Stimulated activated CD4-positive, alpha-beta T cell treated with anti-CD3 and anti-CD28 coated beads, Interleukin-15, amount 100 ng/mL, for 1 hour (primary cell): ENCODE measurements at places on chromosomes 4 and X.

DNA sequence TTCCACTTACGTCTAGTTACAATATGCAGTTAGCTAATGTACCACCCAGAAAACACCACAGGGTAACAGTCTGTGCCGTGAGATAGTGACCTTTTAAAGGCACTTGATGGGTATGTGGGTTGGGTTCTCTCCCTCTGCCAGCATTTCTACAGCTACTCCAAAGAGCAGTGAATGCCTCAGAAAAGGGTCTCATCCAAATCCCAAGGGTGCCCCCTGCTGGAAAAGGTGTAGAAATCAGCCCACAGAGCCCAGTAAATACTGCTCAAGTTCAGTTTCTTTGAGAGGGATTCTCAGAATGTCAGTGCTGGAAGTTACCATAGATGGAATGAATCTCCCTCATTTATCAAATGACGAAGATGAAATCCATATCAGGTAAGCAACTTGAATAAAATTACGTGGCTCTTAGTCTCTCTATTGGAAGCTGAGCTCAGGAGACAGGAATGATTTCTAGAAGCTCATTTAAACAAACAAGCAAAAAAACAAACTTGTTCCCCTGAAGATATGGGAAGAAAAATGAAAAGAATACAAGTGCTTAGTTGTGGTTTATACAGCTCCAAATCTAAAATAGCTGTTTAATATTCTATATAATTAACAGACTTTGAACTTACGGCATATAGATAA lies 9.5 kb downstream of the RNF175 start:
- DNase-seq, result no peak

GRCh38 chr4:123661080-123661737 lies 264.6 kb downstream of the SPRY1 start:
- no peak for DNase-seq

DNA sequence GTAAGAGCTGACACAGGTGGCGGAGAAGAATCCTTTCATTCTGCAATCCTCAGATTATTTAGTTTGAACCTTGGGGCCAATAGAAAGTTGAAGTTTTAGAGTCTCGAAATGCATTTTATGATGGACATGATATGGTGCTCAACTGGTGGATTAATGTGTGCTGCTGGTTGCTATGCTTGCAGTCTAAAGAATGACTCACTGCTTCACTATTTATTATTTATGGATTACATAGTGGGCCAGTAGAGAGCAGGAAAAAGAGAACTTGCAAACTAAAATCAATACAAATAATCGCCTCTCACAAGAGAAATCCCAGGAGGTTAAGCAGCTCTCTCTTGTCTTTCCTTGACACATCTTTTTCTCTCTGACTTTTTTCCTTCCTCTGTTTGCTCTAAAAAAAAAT lies 2326.8 kb upstream of the AGA start:
- DNase-seq, result no peak

DNA sequence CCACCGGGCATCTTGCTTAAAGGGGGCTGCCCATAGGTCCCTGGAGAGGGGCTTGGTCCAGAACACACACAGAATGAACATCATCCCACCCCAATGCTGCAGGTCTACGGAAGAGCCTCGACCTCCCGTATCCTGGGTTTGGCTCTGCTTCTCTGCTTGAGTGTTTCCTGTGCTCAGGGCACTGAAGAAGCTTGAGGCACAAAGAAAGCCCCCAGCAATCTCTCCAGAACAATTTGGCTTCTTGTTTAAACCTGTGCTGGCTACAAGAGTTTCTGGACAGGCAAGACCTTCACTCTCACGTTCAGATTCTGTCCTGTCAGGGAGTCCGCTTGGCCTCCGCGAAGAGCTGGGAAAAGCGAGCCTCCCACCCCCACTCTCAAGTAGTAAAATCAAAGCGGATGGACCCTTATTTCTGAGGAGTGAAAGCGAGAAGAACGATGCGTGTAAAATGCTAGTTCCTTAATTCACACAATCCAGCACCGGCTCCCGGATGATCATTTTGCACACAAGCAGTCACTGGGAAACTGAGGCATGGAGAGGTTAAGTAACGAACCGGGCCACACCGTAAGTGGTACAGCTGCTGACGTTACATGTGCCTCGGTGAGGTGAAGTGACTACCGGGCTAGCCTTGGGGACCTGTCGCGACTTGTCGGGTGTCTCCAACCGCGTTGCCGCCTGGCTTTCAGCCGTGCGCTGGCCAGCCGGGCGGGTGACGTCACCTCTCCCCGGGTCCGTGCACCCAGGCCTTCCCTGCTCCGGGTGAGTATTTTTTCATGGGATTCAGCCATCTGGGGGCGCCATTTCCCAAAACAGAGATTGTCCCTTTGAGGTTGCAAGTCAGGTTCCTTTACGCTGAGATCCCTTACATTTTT lies 3.1 kb upstream of the SFRP2 start:
- DNase-seq, result no peak

DNA sequence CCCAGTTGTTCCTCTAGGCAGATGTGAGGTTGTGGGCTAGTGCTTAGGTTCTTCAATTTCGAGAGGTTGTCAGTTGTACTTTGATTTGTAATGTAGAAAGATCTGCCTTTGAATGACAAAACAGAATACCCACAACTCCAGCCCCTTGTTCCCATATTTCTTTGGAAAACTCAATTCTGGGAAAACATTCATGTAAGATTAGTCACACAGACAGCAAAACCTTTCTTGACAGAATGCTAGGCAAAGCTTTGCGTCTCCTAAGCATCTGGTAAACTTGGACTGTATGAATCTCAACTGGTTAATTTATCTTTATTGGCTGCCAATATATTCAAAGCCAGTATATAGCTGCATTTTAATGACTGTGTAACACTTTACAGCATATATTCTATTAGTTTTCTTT lies 34.9 kb downstream of the NOCT start:
- no peak for DNase-seq

- no peak for DNase-seq
These were observed 34.0 kb upstream of the MAGEB2 start for GRCh38 chrX:30181353-30181752.

DNA sequence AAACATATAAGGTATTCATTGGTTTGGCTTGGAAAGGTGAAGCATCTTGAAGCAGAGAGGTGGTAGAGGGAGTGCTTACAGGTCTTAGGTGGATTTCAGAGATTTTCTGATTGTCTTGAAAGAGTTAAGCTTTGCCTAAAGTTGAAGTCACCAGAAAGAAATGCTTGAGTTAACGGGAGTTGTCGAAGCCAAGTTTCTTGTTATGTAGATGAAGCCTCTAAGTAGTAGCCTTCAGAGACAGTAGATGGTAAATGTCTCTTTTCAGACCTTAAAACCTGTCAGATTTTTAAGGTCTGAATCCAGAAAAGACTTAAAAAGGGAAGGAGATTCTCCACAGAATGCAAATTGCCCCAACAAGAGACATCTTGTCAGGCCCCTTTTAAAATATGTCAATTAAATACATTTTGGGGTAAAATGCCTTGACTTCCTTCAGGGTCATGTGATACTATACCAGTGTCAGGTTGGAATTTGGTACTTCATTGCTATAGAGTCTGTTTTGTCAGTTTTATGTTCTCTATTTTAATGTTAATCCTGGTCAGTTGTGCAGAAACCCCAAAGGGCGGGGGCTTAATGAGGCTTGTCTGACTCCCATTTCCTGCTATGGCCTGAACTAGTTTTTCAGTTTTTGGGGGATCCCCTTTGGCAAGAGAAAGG lies 81.0 kb downstream of the PCDH18 start:
- DNase-seq, result no peak

DNA sequence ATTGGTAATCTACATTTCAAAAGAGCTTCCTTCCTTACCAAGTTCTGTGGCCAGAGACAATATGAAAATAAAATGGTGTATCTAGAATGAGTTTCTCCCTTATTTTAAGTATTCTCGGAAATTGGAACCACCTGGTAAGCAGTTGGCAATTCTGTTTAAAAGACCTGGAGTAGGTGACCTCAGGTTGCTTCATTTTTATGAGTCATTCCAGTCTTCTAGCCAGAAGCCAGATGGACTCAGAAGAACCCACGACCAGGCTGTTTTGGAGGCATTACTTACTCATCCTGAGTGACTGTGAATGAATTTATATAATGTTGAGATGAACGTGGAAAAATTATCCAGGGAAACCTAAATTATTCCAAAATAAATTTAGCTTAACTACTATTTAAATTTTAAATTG lies 9.1 kb downstream of the BMPR1B start:
- DNase-seq, result no peak

DNA sequence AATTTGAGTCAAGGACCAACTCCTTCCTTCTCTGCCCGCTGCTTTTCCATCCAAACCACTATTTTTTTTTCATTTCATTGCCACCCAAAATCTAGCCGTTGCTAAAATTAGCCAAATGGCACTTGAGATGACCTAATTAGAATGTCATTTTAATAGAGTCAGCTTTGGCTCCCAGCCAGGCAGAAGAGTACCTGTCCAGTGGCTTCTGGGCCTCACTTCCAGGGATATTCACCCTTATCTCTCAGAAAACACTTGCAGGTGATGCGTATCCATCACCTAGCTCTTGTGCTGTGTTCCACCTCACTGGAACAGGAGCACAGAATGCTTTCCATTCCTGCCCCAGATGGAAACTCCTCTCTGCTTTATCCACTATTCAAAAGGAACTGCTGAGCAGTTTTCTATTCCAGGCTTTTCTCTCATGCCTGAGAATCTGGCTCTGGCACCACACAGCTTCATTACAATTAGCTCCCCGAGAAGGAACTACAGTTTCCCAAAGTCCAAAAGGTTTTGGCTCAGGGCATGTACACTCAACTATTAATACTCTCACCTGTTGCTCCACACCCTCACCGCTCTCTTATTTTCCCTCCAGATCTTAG lies 18.5 kb downstream of the MAGEA9B start:
- DNase-seq, result no peak

DNA sequence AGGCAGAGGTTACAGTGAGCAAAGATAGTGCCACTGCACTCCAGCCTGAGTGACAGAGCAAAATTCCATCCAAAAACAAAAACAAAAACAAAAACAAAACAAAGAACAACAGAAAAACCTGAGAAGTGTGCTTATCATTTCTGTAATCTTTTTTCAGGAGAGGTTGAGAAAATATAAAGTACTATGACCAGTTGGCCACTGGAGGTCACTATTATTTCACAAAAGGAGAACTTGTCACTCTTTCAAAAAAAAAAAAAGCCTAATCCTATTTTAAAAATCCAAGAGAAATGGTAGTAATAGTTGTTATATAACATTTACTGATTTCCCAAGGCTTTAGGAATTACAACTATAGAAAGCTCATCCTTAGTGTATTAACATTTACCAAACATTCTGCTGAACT lies 24.9 kb upstream of the RNF150 start:
- DNase-seq, result no peak

DNA sequence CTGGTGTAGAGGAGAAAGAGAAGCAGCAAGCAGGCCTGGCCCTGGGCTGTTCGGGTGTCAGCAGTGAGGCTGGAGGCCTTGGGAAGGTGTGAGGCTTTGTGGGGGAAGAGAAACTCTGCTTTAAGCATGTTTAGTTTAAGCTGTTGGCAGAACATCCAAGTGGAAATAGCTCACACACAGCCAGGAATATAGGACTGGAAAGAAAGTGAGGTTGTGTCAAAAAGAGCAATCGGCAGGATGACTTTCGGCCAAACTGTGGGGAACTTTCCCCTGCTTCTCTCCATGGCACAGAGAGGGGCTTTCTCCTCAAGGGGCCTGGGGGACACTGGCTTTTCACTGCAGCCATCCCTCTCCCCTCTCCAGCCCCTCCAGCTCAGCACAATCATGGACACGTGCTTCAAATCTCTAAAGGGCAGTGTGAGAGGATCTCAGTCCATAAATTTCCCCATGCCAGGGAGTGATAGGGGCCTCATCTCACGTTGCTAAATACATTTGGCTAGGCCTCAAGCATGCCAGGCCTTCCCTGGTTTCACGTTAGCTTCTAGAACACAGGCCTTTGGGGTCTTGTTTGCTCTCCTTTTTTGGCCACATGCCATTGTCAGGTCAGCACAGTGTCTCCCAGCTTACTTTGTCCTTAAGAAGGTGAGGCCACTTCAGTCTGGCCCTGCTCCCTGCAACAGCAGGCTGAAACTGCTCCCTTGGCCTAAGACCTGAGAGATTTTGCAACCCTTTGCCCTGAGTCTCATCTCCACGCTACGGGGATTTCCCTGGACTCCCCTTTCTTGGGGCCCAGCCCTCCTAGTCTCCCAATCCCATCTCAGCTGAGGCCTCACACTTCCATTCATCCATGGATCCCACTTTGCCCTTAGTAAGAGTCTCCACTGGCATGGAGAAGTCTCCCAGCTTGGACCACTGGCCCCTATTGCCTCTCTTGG lies 8.3 kb upstream of the CITED1 start:
- DNase-seq, result no peak

DNA sequence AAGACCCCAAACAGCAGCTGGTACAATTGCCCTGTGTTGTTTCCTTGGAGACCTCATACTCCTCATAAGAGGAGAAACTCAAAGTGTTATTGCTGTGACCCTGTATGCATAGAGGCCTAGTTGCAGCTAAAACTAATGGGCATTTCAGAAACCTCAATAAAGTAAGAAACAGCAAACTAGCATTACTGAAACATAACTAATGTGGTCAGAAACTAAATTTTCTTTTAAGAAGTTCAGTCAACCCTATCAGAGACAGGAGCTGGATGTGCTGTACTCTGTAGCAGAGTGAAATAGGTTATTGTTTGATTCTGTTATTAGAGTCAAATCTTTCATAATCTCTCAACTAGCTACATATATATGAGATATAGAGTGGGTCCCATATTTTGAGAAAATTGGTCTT lies 257.5 kb upstream of the IRS4 start:
- DNase-seq, result no peak

GRCh38 chr4:164482758-164483157 lies 271.2 kb upstream of the SMIM31 start:
- DNase-seq, result no peak

GRCh38 chr4:110504084-110504435 lies 28.1 kb downstream of the ENPEP start:
- no peak for DNase-seq

- DNase-seq, result no peak
These were observed 165.8 kb downstream of the VSIG4 start for GRCh38 chrX:65874110-65874509.
